ENCODE measurements at places on chromosomes 7 and 10.

DNA sequence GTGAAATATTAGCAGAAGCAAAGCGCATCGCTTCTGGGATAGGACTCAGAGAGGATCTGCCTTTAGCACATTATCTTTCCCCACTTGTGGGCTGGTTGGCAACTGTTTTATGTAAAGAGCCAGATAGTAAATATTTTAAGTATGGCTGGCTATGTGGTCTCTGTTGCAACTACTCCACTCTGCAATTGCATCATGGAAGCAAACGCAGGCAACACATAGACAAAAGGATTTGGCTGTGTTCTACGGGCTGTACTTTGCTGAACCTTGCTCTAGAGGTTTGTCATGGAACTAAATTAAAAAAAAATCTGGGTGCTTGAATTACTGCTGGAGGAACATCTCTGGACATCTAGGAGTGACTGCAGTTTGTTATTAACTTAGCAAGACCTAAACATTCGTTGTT is 307.8 kb upstream of the TPK1 start:
- no peak for DNase-seq

DNA sequence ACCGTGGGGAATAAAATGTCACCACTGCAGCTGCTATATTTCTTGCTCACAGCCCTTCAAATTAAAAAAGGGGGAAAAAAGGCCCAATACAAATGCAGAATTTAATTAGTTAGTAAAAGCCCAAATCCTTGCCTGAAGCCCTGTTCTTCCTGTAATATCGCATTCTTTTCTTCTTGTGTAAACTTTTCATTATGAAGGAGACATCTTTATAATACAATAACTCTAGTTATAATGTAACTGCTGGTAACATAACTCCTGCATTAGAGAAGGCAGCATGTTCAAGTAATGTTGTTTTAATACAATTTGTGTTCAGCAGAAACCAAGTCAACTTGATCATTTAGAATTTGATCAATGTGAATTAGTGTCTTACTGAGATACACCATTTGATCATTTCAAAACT is 250.9 kb downstream of the CHCHD3 start:
- DNase-seq: no peak

- DNase-seq: no peak
Measured at GRCh38 chr10:87038286-87038717, 18.2 kb downstream of the FAM25A start.

DNA sequence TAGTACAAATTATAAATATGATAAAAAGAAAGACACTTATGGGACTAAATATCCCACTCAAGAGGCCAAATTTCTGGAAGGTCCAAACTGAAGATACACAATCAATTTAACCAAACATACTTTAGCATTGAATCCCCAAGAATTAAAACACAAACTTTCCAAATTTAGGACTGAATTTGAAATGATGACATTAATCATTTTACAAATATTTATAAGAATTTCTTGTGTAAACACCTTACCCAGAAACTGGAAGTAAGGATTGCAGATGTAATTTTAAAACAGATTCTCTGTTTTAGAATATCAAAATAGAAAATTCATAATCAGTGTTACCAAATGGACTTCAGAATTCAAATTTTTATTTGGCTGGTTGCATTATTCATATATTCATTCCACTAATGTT is 588.2 kb upstream of the KCND2 start:
- no peak for DNase-seq

DNA sequence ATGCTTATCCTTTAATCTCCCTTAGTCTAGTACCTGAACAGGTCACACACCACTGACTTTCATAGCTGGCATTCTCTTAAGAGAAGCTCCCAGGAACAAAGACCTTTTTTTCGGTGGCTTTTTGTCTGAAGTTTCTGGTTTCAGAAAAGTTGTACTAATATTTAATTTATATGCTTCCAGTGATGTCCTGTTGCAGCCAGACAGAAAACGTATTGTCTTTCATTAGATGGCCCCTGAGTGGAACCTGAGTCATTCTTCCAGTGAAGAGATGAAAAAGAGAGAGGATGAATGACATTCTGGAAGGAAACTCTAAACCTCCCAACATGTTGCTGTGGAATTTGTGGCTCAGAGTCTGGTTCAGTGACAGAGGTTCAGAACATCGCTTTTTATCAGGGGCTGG is 274.8 kb upstream of the TAC1 start:
- DNase-seq: no peak

GRCh38 chr10:125967533-125967932 is 71.2 kb downstream of the FANK1 start:
- DNase-seq: no peak

- DNase-seq: no peak
Measured at GRCh38 chr10:2244471-2244870, 507.1 kb upstream of the ADARB2 start.

DNA sequence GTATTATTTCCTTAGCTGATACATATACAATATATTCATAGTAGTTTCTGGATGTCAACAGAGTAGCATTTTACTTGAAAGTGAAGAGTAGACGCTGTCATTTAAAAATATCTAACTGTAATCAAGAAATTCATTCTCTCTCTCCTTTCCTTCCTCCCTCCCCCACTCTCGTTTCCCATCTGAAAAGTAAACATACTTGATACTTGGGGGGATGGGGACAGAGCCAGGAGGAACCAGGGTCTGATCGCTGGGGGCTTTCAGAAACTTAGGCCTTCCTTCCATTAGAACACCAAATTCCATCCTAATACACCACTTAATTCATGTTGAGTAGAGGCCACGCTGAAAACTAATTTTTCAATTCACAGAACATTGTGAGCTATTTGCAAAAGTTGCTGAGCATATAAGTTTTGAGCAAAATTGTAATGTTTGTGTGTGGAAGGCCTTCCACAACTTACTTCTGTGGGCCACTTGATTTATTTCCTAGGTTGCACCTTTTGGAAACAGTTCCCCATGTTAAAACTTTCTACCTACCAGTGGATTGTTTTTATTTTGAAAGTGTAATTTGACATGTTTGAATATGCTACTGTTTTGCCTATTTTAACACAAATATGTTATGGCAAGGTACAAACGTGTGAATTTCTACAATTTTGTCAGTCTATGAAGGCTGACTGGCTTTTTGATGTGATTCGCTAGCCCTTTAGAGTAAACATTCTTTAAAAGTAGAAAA is 35.2 kb downstream of the CNPY1 start:
- DNase-seq: no peak

DNA sequence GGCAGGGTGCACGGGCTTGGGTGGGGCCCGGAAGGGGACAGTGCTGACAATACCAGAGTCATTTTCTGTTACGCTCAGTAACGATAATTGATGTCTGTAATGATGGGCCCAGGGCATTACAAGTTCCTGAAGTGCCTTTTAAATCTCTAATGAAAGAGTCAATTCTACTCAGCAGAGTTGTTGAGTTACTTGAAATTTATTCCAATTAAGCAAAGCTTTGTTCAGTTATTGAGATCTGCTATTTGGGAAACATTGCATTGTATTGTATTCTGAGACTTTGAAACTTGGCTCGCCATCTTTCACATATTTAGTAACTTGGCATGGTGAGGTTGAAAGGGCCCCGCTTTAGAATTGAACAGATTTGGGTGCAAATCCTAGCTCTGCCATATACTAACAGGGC is 34.7 kb downstream of the MINDY4 start:
- DNase-seq: no peak

- DNase-seq: no peak
Measured at GRCh38 chr7:151012031-151012692, 12.1 kb downstream of the ATG9B start.

GRCh38 chr10:22548344-22548743 is 166.0 kb downstream of the PIP4K2A start:
- DNase-seq: no peak
